ENCODE measurements at places on chromosomes 5 and 9. TPM values are rescaled to one million over a fixed set of nuclear protein-coding genes. Genes with fewer than 3 reads are reported as not detected.

GRCh38 chr5:116011046-116011445 is 21.2 kb upstream of the ARL14EPL start:
- no peak for DNase-seq

DNA sequence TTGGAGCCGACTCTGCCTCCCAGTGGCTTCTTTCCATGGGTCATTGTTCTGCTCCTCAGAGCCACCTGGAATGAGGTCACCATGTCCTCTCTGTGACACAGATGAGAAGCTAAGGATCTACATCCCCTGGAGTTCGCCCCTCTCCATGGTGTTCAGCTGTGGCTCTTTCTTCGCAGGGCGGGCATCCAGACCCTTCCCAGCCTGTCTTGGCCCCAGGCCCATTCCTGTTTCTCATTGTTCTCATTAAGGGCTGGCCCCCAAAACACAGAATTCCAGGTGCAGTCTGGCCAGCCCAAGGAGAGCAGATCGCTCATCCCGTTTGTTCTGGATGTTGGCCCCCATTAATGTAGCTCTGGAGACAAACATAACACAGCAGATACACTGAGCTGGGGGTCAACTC is 66.4 kb upstream of the COL15A1 start:
- no peak for DNase-seq

The GLDC gene
- total RNA-seq, result 4.9 TPM

The SYK gene
- 9.0 TPM for total RNA-seq

The OTP gene
- 0.07 TPM for total RNA-seq

The FRMPD1 gene
- total RNA-seq, result 0.52 TPM
